NB4 (cell line): ENCODE measurements at places on chromosomes 2 and 18.
A peak's percentile ranks its signal among the peaks of the same experiment; 100 is the strongest.

DNA sequence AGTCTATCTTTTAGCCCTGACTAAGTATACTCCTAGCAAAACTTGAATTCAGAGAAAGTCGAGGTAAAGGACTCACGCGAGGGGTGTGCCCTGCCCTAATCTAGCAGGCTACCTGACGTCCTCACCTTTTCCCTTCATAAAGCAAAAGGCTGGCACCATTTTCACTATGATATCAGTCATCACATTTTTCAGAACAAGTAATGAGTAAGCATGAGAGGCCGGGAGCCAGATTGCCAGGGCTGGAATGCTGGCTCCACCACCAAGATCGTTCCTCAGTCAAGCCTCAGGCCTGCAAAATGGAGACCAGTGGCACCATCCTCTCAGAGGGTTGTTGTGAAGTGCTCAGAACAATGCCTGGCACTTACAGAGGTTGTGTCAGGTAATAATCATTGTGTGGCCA, 18.7 kb upstream of the NCKAP5 start:
- no peak for DNase-seq

GRCh38 chr2:116057538-116057937, 1615.1 kb downstream of the DPP10 start:
- no peak for DNase-seq

GRCh38 chr2:217977840-217978535, 24.8 kb downstream of the TNS1 start:
- DNase-seq, result no peak

- peak; percentile 55 for DNase-seq
Measured at GRCh38 chr18:50427896-50428295, 53.0 kb downstream of the SKA1 start.

GRCh38 chr2:126811101-126811500, 87.6 kb upstream of the TEX51 start:
- DNase-seq, result peak; percentile 71

DNA sequence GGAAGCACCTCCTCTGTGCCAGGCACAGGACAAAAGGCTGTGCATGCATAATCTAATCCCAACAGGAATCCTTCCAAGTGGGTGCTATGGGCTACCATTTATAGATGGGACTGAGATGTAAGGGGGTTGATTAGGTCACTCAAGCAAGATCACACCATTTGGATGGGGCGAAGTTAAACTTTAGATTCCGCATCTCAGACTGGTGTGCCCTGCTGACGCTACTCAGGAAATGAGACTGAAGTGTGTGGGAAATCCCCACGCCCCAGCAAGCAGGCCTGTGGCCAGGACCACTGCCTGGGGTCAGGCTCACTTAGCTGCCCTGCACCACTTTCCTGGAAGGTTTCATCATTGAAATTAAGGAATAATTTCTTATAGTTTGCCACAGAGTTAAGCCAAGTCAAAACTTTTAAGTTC, 70.5 kb upstream of the PPP1CB start:
- DNase-seq, result no peak

DNA sequence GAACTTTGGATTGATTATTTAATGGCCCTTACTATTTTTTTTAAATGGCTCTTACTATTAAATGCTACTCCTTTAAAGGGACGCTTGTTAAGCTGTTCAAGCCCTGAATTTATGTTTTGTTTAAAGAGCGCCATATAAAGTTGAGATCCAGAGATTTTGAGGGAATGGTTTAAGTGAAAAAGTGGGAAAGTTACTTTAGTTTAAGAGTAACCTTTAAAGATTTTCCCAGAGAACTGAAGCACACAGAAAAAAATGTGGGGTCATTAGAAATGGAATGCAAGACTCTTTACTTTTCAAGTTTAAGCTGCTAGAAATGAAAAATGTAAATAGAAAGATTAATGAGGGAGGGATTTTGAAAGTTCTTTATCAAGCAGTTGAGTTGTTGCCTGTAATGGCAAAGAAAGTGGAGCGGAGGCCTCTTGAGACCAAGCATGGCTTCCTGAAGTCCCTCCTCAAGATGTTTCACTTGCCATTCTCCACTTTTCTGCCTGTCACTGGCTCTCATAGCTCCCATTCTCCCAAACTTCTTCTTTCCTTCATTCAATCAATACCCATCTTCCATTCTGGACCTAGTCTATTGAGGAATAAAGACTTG, 93.2 kb downstream of the KCNS3 start:
- no peak for DNase-seq

DNA sequence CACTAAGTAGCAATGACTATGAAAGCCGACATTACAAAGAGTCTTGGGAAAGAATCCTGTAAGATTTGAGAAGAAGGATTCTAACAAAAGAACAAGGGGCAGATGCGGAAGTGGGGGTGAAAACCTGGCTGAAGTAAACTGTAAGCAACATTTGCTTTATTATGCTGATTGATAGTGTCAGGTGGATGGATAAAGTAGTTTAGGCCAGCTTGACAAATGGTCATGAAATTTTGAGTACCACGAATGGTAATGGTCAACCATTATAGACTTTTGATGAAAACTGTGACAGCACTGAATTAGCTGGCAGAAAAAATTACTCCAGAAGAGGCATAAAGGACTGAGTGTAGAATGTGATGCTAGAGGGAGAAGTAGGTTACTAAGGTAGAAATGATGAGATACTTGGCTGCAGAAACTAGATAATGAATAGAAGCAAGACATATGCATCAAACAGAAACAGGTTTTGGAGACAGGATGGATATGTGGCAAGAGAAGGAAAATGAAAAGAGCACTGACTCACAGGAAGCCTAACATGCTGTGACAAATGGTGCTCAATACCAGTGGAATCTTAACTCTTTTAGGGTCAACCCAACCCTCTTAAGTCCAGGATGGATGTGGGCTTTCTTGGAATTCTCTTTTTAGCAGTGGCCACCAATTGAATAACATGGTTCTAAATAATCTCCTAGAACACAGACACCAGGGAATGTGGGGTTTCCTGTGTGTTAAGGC, 6.8 kb downstream of the THUMPD2 start:
- DNase-seq, result no peak

DNA sequence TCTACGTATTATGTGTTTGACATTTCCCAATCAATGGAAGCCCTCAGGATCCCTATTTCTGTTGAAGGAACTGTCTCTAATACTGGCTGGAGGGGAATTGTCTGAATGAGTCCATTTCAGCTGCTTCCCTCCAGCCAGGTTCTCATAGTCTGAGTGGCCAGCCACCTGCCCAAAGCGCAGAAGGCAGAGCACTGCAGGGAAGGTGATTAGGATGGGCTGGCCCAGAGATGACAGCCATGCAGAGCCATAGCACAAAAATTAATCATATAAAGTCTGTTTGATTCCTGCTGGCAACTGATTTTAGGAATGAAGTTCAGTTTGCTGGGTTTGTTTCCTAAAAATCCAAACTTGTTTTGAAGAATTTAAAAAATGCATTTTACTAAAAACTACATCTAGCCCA, 327.1 kb downstream of the ETAA1 start:
- no peak for DNase-seq

GRCh38 chr18:51089691-51090090, 59.7 kb downstream of the SMAD4 start:
- no peak for DNase-seq

GRCh38 chr2:184599872-184600222, 1.5 kb downstream of the ZNF804A start:
- peak; percentile 76 for DNase-seq

GRCh38 chr2:22748909-22749308, 636.1 kb upstream of the KLHL29 start:
- no peak for DNase-seq

DNA sequence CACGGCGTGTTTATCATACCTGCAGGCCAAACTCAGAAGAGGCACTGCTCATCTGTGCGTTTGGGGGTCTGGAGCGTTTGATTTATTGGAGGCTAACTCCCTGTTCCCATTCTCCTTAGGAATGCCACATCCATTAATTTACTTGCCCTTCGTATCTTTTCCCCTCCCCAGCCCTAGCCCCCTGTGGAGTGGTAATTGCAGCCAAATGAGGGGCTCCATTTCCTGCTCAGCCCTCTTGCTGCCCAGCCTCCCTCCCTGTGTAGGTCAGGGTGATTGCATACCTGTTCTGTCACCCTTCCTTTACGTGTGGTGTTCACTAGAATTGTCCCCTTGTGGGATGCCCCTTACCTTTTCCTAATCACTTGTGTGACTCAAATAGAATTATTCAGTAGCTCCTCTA, 120.4 kb downstream of the MAP3K20 start:
- DNase-seq, result no peak

DNA sequence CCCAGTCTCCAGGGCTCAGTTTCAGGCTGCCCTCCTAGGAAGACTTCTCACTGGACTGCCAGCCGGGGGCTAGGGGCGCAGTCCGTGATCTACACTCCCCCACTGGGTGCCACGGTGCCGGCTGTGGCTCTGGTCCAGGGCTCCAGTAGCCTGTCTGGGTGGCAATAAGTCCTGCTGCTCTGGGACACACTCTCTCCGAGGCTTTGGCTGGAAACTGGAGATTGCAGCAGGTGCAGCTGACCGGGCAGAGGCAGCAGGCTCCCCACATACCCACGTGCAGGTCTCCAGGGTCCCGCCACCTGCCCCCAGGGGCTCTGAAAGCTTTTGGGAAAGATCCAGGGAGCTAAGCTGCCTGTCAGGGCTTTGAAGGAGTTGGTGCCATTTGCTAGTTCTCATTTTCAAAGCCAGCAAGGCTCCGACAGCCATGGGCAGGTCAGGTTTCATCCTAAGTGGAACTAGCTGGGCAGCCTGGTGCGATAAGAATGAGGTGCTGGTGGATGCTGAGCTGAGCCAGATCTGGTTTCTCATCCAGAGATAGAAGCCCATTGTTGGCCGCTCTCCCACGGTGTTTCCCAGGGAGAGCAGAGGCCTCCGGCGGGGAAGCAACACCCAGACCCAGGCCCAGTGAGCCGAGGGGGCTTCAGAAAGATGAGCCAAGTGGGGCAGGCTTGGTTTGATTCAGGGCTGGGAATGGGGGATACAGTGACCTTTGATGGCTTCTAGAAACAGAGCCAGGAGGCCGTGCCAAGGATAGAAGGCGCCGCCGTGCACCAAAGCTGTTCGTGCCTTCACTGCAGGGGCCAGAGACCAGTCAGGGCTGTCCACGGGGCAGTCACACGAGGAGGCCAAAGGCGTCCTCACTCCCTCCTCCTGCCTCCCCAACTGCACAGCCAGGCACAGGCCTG, 141.7 kb upstream of the GPC1 start:
- no peak for DNase-seq

DNA sequence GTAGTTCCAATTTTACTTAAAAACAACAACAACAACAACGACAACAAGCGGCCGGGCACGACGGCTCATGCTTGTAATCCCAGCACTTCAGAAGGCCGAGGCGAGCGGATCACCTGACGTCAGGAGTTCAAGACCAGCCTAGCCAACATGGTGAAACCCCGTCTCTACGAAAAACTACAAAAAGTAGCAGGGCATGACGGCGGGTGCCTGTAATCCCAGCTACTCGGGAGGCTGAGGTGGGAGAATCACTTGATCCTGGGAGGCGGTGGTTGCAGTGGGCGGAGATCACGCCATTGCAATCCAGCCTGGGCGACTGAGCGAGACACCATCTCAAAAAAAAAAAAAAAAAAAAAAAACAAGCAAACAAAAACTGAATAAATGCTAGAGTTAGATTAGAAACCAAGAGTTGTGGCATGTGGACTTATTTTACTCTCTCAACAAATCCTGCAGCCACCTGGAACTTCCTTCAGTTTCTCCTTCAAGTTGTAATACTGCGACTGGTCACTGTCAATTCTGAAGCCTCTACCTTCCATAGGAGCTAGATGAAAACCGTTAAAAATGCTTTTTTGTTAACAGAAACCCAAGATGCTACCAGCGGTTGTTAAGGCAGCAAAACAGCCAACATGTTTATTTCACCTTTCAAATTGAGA, 1.3 kb downstream of the ATP5F1A start:
- DNase-seq, result peak; percentile 29

DNA sequence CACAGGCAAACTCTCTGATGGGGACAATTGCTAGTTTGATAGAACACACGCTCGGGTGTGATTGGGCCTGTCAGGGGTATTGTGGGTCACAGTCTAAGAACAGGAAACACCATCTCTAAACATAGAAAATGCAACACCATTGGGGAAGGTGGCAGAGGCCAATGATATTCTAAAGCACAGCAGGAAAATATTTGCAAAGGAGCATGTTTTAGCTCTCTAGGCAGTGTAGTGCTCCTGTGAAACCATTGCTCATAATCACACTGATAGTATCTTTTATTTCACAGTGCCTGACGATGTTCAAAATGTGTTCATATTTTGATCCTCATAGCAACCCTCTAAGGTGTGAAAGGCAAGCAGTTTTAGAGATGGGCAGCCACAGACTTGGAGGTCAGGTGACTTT, 224.2 kb downstream of the CD226 start:
- DNase-seq, result no peak

DNA sequence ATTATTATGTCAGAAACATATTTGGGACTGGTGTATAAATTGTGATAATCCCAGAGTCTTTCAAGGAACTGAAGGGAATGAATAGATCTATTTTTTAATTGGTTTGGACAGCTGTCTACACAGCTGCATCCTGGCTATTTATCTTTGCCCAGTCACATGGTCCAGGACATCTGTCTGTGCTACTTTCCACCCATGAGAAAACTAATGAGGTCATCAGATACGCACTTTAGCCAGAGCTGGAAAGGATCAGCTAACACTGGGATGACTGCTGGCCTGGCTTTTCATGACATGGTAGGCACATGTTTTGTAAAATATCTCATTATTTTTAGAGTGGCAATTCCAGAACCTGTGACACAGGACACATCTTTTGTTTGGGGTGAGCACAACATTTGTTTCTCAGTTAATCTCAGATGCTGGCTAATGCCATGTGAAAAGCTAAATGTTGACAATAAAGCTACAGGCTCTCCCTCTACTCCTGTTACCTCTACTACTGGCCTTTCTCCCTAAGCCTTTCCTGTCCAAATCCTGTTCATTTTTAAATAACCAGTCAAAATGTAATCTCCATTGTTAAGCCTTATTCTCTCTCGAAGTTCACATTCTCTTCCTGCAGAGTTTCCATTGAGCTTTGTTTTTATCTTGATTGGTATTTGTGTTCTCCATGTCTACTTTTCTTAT, 500.7 kb downstream of the RIT2 start:
- DNase-seq, result no peak

DNA sequence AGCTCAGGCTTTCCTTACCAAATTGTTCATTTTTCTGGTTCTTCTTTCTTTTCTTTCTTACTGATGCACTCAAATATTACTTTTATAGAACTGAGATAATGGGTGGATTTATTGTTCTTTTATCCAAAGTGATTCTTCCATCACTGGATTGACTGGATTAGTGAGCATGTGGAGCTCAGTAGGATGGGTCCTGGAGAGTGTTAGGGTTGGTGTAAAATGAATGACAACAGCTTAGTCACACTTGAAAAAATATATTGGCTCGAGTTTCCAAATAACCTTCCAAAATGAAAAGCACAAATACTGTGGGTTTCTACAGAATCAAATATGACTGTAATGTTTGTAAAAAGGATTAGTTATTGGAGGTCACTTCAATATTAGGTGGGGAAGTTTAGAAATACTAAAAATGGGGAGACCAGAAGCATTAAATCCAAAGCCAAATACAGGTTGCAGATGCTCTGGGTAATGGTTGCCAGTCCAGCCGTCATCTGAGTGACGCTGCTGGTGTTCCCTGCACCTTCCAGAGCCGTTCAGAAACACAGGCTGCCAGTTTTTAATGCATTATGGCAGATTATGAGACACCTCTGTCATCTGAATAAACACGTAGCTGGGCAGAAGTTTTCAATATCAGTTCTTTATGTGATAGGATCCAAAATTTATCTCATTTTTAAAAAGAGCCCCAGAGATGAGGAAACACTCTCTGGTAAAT, 294.8 kb upstream of the NRP2 start:
- DNase-seq, result no peak

- DNase-seq, result no peak
Measured at GRCh38 chr18:63258749-63259566, 60.6 kb downstream of the BCL2 start.
